ENCODE measurements at places on chromosomes 5 and 9. TPM values are rescaled to one million over a fixed set of nuclear protein-coding genes. Genes with fewer than 3 reads are reported as not detected.

- DNase-seq = no peak
These were observed 96.2 kb downstream of the OSTF1 start for GRCh38 chr9:75184471-75184870.

GRCh38 chr9:109715344-109715743 is 64.7 kb upstream of the PALM2AKAP2 start:
- no peak for DNase-seq

Gene MYOT
- total RNA-seq = not detected

DNA sequence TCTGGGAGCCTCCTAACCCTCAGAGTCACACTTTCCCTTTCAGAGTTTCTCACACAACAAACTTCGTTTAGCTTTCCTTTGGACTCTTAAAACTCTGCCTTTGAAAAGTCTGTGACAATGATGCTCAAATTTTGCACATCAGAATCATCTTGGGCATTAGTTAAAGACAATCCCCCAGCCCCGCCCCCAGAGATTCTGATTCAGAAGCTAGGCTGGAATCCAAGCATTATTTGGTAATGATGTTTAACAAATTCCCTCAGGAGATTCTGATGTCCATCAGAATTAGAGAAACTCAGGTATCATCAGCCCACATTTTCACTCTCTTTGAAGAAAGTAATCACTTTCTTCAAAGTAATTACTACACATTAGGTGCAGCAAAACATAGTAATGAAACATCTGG is 9.6 kb upstream of the PLPP1 start:
- DNase-seq = no peak

- no peak for DNase-seq
These were observed 17.0 kb upstream of the LCP2 start for GRCh38 chr5:170314541-170315095.

- DNase-seq = peak; percentile 36
These were observed 491.1 kb downstream of the ENC1 start for GRCh38 chr5:74149395-74149794.

GRCh38 chr9:133782157-133783130 is 44.3 kb upstream of the SARDH start:
- DNase-seq = peak; percentile 65

- no peak for DNase-seq
These were observed 67.8 kb upstream of the IL33 start for GRCh38 chr9:6147846-6148245.

DNA sequence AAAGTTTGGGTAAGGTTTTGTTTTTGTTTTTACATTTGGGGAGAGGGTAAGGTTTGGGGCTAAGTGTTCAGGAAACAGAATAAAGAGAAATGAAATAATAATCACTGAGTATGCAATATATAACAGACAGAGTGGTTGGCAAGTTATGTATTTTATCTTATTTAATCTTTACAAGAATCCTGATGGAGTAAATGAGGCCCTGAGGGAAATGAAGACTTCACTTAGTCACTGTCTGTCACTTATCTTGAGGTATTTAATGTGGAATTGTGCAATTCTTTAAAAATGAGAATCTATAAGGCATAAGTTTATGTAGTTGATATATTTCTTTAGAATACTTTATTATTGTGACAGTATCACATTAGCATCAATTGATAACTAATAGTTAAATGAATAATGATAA is 48.1 kb downstream of the TEK start:
- peak; percentile 58 for DNase-seq

Gene GFRA3
- not detected for total RNA-seq

DNA sequence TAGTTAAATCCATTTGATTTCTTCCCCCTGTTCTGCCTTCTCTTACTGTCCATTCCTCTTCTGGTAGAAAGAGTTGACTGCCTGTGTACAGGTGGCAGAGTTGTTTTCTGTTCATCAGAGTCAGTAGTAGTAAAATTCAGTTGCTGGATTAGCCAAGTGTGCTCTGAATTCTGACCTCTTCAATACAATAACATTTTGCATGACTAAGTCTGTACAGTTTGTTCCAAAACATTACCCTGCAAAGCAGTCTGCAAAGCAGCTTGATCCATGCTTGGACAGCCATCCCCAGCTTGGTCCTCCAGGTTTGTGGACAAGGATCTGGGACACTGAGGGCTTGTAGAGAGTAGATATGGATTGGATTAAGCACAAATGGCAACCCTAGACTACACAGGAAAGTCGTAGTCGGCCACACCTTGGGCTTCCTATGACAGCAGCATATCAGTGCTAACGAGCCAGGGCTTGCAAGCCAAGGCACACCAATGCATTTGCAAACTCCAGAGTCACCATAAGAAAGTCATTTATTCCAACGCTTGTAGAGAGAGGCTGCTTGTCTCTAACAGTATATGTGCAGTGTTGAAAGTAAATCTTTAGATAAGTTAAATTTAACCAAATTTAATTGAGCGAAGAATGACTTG is 25.2 kb downstream of the IL12B start:
- peak; percentile 46 for DNase-seq
